ENCODE measurements at places on chromosomes 3 and 15.

- DNase-seq, result no peak
These were observed 29.2 kb upstream of the LIMD1 start for GRCh38 chr3:45565342-45565741.

DNA sequence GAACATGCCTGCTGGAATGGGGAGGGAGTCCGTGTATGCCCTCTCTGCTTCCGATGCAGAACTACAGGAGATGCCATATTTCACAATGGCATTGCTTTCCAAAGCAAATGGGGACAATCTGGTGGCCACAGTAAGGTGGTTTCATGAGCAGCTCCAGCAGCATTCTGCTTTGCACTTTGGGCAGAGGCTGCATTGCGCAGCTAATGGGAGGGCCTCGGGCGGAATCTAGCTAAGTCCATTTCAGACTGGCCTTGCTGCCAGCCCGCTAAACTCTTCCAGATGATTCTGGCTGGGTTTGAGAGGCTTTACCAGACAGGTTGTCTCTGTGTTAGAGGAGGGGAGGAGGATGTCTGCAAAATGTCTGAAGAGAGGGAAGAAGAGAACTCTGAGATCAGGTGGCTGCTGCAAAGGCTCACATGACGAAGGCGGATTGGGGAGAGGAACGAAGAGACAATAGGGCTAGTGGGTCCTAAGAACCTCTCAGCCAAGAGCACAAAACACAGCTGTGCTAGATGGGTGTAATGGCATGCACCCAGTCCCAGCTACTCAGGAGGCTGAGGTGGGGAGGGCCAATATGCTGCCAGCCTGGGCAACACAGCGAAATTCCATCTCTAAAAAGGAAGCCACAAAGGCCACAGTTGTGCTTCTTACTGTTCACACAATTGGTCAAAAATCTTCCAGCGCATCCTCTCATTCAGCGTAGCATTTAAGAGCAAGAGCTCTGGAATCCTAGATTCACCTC, 63.7 kb downstream of the BDH1 start:
- DNase-seq, result no peak

DNA sequence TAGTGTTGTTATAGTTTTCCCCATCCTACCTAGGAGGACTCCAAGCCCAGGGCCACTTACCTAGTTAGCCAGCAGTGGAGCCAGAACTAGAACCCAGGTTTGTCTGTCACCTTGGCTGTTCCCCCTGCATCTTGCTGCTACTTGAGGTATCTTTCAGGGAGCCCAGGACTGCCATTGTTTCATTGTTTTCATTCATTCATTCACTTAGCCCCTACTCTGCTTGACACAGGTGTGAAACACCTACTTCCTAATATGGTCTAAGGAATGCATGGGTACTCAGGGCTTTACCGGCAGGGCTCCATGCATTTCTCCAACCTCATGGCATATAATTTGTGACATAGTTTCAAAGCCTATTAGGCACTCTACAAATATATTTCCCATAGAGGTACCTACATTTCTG, 266.6 kb upstream of the TPM1 start:
- DNase-seq, result no peak

DNA sequence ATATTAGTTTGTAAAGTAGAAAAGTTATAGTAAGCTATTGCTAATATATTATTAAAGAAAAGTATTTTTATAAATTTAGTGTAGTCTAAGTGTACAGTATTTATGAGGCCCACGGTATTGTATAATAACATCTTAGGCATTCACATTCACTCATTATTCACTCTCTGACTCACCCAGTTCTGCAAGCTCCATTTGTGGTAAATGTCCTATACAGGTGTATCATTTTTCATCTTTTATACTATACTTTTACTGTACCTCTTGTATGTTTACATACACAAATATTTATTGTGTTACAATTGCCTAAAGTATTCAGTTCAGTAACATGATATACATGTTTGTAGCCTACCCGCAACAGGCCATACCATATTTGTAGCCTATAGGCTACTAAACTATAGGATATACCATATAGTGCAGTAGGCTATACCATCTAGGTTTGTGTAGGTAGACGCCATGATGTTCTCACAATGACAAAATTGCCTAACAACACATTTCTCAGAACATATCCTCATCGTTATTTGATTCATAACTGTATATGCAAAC, 246.8 kb upstream of the ALCAM start:
- no peak for DNase-seq

DNA sequence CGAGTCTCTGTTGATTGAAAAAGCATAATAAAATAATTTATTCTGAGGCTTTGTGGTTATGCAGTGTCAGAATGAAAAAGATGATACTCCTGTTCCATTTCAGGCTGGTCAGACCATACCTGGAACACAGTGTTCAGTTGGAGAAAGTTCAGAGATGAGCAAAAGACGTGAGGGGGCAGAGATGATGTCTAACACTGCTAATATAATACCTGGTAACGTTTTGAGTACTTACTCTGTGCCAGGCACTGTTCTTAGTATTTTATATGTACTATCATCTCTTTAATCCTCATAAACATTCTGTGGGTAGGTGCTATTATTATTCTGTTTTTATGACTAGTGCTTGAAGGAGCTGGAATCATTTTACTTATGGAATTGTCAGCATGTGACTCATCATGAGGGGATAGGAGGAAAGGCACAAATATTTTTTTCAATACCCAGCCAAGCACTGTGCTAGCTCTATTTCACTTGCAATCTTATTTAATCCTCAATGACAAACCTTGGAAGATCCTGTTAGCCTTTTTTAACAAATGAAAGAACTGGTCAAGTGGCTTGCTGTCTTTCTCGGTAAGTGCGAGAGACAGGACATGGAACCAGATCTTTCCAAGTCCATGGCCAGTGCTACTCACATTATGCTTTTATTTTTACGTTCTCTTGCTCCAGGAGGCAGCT, 31.8 kb downstream of the IQGAP1 start:
- DNase-seq, result no peak

DNA sequence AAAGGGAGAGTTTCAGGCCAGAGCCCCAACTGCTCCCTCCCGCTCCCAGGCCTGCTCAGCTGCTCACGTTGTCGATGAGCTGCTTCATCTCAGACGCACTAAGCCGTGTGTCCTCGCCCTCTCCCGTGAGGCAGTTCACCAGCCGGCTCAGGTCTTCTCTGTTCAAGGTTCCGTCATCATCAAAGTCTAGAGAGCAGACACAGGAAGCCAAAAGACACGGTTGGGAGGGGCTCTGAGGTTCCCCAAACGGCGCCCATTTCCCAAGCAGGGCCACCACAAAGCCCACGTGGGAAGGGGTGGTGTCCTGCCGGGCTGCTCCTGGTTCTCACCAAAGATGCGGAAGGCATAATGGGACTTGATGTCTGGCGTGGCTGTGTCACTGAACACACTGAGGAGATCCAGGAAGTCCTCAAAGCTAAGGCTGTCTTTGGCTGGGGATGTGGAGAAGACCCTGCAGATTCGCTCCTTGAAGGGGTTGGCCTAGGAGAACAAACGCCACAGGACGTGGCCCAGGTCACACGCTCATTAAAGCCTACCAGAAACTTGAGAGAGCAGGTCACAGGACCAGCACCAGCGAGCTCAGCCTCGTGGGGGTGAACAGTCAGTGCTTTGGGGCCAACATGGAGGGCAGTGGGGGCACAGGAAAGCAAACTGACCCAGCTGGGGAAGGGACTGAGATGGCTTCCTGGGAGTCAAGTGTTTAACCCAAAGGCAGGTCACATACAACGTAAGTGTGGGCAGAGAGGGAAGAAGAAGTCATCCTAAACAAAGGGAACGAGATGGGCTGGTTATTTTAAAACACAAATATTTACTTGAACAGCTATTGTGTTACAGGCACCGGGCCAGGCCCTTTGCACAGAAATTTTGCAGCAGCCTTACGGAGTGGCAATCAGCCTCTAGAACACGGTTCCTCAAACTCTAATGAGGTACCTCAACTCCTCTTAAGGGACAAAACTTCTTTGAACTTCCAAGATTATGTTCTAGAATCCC, 2.4 kb downstream of the CIB1 start:
- peak; percentile 57 for DNase-seq

DNA sequence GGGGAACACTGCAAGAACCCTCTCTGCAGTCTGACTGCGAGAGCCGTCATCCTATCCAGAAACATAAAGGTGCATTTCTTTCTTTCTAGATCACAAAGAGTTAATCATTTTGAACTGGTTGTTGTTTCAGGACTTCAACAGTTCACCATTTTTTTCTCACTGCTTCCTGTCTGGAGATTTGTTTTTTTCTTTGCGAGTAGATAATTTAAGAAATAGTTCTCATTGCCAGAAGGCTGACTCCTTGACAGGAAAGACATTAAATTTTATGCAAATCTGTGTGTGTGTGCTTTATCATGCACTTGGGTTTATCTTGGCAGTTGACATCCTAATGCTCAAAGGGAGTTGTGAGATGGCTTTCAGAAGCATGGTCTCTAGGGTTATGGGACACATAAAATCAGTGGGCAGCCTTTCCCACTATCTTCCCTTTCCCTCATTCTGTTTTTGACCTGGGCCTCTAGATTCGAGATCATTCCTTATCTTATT, 123.5 kb upstream of the TBL1XR1 start:
- no peak for DNase-seq

DNA sequence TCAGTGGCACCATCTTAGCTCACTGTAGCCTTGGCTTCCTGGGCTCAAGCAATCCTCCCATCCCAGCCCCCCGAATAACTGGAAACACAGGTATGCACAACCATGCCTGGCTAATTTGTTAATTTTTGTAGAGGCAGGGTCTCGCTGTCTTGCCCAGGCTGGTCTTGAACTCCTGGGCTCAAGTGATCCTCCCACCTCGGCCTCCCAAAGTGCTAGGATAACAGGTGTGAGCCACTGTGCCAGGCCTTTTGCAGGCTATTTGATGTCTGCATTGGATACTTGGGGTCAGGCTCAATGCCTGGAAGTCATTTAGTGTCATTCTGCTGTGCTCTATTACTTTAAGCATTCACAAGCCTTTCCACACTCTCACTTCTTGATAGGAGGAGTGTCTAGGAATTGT, 17.6 kb downstream of the LIMD1 start:
- no peak for DNase-seq

- DNase-seq, result no peak
These were observed 915.0 kb upstream of the GBE1 start for GRCh38 chr3:82676356-82677026.

GRCh38 chr3:193253986-193254660, 13.1 kb downstream of the PLAAT1 start:
- DNase-seq, result no peak

Measured in activated T-helper 1 cell treated with anti-CD3 and anti-CD28 coated beads, Interleukin-2, amount 50 U/mL, for 16 hours (primary cell).